ENCODE measurements at places on chromosomes 3 and 15. TPM values are rescaled to one million over a fixed set of nuclear protein-coding genes. Genes with fewer than 3 reads are reported as not detected.

DNA sequence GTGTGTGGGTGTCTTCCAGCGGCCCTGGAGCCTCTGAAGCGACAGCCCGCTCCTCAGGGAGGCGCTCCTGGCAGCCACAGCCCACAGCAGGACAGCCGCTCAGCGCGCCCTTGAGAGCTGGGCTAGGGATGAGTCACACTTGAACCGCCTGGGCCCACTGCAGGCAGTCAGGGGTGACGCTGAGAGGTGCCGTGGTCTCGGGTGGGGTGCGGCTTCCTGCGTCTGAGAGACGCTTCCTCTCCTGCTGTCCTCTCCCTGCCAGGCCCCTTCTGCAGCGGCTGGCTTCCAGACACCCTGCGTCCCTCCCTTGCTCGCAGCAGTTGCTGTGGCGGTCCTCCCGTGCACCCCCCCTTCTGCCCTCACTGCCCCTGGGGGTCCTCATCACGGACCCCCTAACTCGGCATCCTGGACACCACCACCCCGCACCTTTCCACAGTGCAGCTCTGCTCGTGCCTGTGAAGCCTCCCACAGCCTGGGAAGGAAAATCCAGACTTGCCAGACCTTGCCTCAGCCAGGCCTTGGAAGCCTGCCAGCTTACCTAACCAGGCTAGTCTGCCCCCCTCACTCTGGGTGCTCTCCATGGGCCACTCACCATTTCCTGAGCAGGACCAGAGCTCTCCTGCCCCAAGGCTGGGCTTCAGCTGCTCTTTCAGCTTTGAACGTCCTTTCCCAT is 1.1 kb upstream of the SPTBN5 start:
- DNase-seq, result peak; percentile 68

DNA sequence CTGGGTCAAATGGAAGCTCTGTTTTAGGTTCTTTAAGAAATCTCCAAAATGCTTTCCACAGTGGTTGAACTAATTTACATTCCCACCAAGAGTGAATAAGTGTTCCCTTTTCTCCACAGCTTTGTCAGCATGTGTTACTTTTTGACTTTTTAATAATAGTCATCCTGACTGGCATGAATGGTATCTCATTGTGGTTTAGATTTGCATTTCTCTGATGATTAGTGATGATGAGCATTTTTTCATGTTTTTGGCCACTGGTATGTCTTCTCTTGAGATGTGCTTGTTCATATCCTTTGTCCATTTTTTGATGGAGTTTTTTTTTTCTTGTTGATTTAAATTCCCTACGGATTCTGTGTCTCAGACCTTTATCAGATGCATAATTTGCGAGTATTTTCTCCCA is 745.0 kb upstream of the BCHE start:
- DNase-seq, result no peak

GRCh38 chr3:114904633-114905032 is 242.5 kb downstream of the ZBTB20 start:
- no peak for DNase-seq

The AGTR1 gene
- total RNA-seq, result 4.4 TPM

The GOLGA8K gene
- 10.5 TPM for total RNA-seq

Measured in testis (tissue), 5 donors.